ENCODE measurements at places on chromosomes 12 and 14. TPM values are rescaled to one million over a fixed set of nuclear protein-coding genes. Genes with fewer than 3 reads are reported as not detected.

GRCh38 chr14:101446387-101446969 is 114.8 kb upstream of the DIO3 start:
- no peak for DNase-seq

DNA sequence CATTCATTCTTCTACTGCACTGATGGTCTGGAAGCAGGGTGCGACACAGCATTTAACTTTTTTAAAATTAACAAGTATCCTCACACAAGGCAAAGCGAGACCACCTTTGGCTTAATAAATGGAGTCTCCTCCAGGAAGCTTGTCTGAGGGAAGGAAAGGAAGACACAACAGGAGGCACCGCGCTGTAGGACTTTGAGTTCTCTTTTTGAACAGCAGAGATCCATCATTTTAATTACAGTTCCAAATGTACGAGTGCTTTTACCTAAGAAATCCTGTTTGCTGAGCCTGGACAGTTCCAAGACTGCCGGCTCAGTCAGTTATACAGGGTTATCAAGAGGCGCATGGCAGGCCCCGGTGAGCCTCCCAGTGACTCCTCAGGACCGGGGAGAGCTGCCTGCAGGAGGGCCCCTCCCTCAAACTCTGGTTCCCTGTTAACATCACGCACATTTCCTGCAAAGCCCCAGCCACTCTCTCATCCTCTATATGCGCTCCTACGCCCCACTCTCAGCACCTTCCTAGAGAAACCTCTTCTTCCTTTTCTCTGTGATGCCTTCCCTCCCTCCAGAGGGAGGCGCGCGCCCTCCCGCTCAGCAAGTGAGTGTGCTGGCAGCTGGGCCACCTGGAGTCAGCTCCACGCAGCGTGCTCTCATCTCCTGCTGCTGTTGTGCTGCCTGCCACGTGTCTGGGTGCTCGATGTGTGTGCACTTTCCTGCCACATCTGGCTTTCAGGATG is 46.1 kb downstream of the STX2 start:
- no peak for DNase-seq

GRCh38 chr12:106409878-106410277 is 52.3 kb downstream of the POLR3B start:
- DNase-seq: no peak

- no peak for DNase-seq
These were observed 1.8 kb downstream of the APPL2 start for GRCh38 chr12:105234197-105234596.

DNA sequence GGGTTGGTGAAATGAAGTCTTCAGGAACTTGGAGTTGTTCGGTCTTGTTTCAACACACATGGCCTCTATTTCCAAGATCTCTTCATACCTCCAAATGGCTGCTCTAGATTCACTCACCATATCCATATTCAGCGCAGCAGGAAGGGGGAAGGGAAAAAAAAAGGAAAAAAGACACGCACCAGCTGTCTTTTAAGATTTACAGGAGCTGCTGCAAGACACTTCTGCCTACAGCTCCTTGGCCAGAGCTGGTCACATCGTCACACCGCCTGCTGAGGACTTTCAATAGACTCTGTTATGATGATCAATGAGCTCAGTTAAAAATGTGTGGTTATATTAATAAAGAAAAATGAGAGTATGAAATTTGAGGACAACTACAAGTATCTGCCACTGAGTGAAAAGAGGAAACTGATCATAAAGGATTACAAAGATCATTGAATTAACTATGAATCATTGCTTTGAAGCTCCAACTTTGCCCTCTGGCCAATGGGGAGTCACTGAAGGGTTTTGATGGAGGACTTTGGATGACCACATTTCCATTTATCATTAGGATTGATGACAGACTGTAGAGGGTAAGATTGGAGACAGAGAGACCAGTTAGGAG is 182.1 kb upstream of the HMGA2 start:
- no peak for DNase-seq

- no peak for DNase-seq
These were observed 35.2 kb downstream of the SLC6A12 start for GRCh38 chr12:178829-179109.

GRCh38 chr12:3077572-3078081 is 448 bp downstream of the TSPAN9 start:
- DNase-seq: no peak

DNA sequence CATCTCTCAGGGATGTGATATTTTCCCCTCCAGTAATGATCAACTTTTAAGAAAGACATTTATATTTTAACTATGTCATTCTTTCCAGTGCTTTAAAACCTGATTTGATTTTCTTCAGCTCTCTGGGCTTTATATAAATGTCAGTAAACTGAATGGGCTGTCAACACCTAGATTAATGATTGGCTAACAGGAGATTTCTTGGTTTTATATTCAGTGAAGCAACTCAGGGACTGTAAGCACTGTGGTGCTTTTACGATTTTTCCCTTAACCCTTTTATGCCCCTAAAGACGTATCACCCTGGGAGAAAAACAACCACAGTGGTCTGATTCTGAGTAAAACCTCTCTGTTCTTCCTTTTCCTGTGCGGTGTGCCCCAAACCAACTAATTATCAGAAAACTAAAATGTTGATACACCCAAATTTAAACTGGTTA is 38.0 kb downstream of the PTGER2 start:
- DNase-seq: no peak

- no peak for DNase-seq
These were observed 63.2 kb downstream of the PTCSC3 start for GRCh38 chr14:36113341-36113740.

GRCh38 chr14:68795597-68796417 is 2.9 kb upstream of the ZFP36L1 start:
- DNase-seq: no peak

DNA sequence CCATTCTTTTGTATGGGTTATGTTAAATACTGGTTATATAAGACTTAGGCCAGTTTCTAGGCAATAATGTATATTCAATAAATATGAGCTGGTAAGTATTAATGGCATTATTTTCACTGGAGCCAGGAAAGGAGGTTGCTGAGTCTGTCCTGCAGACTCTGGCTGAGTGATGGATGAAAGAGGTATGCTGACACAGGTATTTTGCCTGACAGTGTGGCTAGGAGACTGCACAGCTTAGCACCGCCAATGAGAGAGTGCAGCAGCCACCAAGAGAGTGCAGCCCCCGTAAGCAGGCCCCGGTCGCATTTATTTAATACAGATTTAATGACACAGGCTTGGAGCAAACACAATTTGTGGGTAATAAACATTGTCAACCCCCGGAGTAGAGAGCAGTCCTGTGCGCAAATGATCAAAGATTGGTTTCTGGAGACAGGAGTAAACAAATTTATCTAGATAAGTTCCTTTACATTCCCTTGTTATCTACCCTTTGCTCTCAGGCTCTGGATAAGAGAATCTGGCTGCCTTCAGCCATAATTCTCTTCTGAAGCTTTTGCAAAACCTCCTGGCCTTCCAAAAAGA is 37.4 kb downstream of the TMTC3 start:
- DNase-seq: no peak

DNA sequence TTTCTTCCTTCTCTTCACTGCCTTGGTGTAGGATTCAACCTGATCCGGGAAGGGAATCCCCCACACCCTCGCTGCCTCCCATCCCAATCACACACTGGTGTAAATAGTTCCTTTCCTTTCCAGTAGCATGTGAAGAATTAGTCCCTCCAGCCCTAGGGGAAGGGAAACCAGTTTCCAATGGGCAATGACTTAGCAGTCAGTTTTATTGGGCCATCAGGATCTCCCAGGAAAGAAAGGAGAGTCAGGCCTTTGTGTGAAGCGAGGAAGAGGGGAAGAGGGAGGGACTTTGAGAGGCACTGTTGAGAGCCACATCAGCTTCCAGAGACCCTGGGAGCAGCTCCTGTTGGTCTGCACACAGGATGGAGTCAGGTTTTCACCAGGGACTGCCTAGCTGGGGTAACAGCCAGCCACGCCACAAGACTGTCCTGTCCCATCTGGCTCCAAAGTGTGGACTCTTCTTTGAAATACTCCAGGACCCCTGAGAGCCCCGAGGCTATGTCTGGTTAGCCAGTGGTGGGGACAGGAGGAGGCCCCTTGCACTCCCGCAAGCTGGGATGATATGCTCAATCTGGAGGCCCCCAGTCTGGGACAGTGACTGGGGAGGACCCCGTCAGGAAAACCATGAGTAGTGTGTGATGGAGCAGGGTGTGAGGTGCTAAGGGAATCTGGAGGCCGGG is 27.9 kb downstream of the MOAP1 start:
- no peak for DNase-seq

DNA sequence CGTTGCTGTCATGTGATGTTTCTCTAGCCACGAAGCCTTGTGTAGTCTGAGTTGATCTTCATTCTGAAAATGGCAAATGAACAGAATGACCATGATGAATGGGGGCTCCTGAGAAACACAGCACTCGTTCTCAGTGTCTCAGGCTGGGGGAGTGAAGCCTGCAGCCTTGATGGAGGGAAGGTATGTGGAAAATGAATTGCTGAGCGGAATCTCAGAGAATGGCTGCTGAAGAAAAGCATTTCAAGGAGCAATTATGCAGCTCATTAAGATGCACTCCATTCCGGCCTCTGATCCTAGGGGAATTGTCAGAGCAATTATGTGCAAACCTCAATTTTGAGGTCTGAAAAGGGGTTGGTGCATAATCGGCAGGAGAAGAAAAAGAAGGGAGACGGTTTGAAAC is 167.1 kb downstream of the CHST11 start:
- DNase-seq: no peak

- no peak for DNase-seq
These were observed 56.5 kb downstream of the EGLN3 start for GRCh38 chr14:33894339-33894738.

- DNase-seq: no peak
These were observed 56.7 kb downstream of the TTC7B start for GRCh38 chr14:90759370-90760077.

GRCh38 chr14:22334627-22335026 is 254.4 kb downstream of the DAD1 start:
- DNase-seq: no peak

DNA sequence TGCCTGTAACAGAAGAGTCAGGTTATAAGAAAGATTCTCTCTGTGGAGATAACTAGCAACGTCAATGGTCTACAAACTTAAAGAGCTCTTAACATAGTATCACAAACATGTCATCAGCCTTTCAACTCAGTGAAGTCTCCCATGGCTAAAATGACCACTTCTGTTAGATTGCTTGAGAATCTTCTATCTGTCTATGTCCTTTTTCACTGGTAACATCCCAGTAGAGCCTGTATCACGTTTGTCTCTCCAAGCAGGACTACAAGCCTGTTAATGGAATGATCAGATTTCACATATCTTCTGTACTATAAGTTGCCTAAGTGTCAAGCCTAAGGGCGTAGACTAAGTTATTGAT is 50.7 kb downstream of the SLC2A13 start:
- DNase-seq: no peak

SDS gene
- 4.3 TPM for total RNA-seq

APOF gene
- not detected for total RNA-seq

KRT71 gene
- not detected for total RNA-seq

EML1 gene
- total RNA-seq: 42.3 TPM

OR9K2 gene
- not detected for total RNA-seq

HSPB8 gene
- 40.7 TPM for total RNA-seq
